ENCODE measurements at places on chromosomes 2 and 18.

- DNase-seq = no peak
Measured at GRCh38 chr2:36609507-36609906, 11.5 kb upstream of the FEZ2 start.

DNA sequence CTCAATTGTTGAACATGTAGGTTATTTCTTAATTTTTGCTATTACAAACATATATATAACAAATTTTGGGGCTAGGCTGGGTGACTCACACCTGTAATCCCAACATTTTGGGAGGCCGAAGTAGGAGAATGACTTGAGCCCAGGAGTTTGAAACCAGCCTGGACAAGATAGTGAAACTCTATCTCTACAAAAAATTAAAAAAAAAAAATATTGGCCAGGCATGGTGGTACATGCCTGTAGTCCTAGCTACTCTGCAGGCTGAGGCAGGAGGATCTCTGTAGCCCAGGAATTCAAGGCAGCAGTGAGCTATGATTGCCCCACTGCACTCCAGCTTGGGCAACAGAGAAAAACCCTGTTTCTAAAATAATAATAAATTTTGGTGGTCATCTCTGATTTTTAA lies 23.5 kb downstream of the SLC4A1AP start:
- DNase-seq = no peak

GRCh38 chr18:22705328-22705727 lies 227.8 kb upstream of the RBBP8 start:
- DNase-seq = peak; percentile 37

GRCh38 chr2:201639205-201639604 lies 4.1 kb downstream of the TMEM237 start:
- DNase-seq = no peak

- DNase-seq = peak; percentile 54
Measured at GRCh38 chr18:48662011-48662661, 123.3 kb downstream of the CTIF start.

DNA sequence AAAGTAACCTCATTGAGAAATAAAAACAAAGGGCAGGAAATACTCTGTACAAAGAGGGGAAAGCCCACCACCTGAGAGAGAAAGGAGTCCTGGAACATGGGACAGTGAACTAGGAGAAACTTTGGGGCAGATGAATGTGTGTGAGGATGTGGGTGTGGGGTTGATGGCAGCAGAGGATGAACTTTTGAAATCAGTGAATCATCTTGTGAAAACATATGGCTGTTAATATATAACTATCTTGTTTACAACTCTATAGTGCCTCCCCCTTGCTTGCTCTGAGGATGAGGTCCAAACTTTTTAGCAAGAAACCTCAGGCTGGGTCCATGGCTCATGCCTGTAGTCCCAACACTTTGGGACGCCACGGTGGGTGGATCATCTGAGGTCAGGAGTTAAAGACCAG lies 171.8 kb upstream of the LHCGR start:
- DNase-seq = no peak

DNA sequence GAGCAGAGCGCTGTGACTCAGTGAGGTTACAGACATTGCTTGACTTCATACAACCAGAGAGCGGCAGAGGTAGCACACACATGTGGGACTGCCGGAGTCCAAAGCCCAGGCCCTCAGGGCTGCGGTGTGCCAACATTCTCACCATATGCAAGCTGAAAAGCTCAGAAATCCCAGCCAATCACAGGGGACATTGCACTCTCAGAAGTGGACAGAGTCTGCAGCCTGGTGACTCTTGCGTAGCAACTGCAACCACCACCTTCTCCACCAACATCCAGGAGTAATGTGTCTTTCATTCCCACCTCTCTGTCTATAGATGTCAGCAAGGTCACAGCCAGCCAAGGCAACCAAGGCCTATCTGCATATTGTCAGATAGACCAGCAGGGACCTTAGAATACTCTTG lies 158.1 kb downstream of the TTC32 start:
- no peak for DNase-seq

DNA sequence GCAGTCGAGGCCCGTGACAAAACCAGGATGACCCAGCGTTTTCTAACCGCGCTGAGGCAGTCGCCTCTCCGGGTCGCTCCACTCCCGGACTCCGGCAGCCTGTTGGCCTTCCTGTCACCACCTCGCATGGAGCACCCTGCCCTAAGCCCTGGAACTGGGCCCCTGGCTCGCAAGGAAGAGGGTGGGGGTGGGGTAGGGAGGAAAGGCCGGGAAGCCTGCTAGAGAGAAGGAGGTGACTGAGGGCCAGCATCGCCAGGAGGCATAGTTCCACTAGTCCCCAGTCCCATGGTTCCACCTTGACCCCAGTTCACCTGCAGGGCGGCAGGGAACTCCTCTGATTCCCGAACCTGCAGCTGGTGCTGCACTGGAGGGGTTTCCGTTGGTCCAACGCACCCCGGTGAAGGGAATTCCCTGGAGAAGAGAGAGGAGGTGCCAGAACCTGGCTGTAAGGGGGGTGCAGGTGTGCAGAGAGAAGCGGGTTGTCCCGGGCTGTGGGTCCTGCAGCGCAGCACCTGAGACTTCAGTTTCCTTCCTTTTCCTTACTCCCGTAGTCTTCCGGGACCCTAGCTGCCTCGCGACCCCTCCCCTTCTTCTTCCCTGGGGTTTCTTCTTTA lies 11.8 kb upstream of the EN1 start:
- no peak for DNase-seq

- DNase-seq = no peak
Measured at GRCh38 chr2:46120792-46121555, 176.2 kb upstream of the EPAS1 start.

GRCh38 chr2:204108781-204109295 lies 172.3 kb downstream of the ICOS start:
- no peak for DNase-seq

- peak; percentile 59 for DNase-seq
Measured at GRCh38 chr2:237932731-237933131, 34.1 kb upstream of the UBE2F start.

All from foreskin fibroblast (primary cell).